ENCODE measurements at places on chromosomes 12 and 14. TPM values are rescaled to one million over a fixed set of nuclear protein-coding genes. Genes with fewer than 3 reads are reported as not detected.

- no peak for DNase-seq
- no peak overlapping the region for H3K4me3 ChIP-seq
- no peaks in the 10 kb centered on the region for H3K4me1 ChIP-seq
- H3K36me3 ChIP-seq, result no peaks in the 10 kb centered on the region
Observed at GRCh38 chr12:28626504-28626903, 436.2 kb downstream of the CCDC91 start.

The VDR gene
- 24.3 TPM for total RNA-seq

The SLC10A1 gene
- total RNA-seq, result not detected

GRCh38 chr12:976644-977043 is 14.4 kb upstream of the ERC1 start:
- no peaks in the 10 kb centered on the region for H3K4me1 ChIP-seq
- no peak overlapping the region for H3K4me3 ChIP-seq
- H3K27ac ChIP-seq, result no peak overlapping the region
- no peak for DNase-seq
- H3K27me3 ChIP-seq, result no peaks in the 10 kb centered on the region
- H3K36me3 ChIP-seq, result no peaks in the 10 kb centered on the region

DNA sequence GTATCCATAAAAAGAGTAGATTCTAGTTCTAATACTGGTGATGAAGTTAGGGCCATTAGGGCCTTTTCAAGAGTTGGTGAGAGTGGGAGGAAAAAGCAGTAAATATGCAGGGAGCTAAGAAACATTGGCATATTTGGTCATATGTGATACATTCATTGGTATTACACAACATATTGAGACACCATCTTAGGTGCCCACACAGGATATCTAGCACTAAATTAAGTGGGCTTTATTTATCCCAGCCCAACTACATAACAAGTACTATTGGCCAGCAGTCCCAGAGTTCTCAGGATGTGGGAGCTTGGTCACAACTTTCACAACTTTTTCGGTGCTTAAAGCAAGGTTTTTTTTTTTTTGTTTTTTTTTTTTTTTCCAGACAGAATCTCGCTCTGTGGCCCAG is 2.0 kb upstream of the ING4 start:
- H3K27ac ChIP-seq, result no peak overlapping the region
- no peak for DNase-seq
- peaks cover 12% of the 10 kb centered on the region for H3K4me1 ChIP-seq
- H3K4me3 ChIP-seq, result no peak overlapping the region
- H3K36me3 ChIP-seq, result peaks cover 40% of the 10 kb centered on the region
- no peaks in the 10 kb centered on the region for H3K27me3 ChIP-seq

DNA sequence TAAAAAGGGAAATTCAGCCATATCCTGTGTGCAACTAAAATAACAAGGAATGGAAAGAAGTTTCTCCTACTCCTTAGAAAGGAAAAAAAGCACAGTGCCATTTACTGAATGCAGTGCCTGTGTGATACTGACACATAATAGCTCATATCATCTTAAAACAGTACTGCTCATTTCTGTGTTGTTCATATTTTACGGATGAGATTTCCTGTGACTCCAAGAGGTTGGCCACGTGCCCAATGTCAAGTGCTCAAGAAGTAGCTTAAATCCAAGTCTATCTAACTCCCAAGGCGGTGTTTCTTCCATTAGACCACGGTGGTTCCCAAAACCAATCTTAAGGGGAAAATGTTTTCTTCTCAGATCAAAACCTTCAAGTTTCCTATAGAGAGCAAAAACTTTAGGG is 20.0 kb downstream of the MAP3K9 start:
- no peak overlapping the region for H3K4me3 ChIP-seq
- no peak overlapping the region for H3K27ac ChIP-seq
- no peaks in the 10 kb centered on the region for H3K27me3 ChIP-seq
- no peaks in the 10 kb centered on the region for H3K36me3 ChIP-seq
- no peaks in the 10 kb centered on the region for H3K4me1 ChIP-seq

The PRICKLE1 gene
- total RNA-seq, result 18.8 TPM

The MAP1LC3B2 gene
- 1.9 TPM for total RNA-seq

The CDCA3 gene
- total RNA-seq, result 2.9 TPM

The SYNDIG1L gene
- 1.6 TPM for total RNA-seq

- H3K27ac ChIP-seq, result no peak overlapping the region
- H3K4me3 ChIP-seq, result no peak overlapping the region
- no peaks in the 10 kb centered on the region for H3K36me3 ChIP-seq
- DNase-seq, result no peak
- peaks cover 22% of the 10 kb centered on the region for H3K27me3 ChIP-seq
Observed at GRCh38 chr14:92926931-92927330, 4.0 kb downstream of the CHGA start.

The PPP1R3E gene
- 16.9 TPM for total RNA-seq

- DNase-seq, result no peak
- no peak overlapping the region for H3K4me3 ChIP-seq
- H3K27me3 ChIP-seq, result peaks cover 46% of the 10 kb centered on the region
- H3K4me1 ChIP-seq, result no peaks in the 10 kb centered on the region
Observed at GRCh38 chr12:53766881-53767280, 15.1 kb upstream of the CISTR start.

GRCh38 chr12:43501703-43502102 is 50.3 kb downstream of the ADAMTS20 start:
- H3K4me1 ChIP-seq, result no peaks in the 10 kb centered on the region
- no peak overlapping the region for H3K27ac ChIP-seq
- H3K27me3 ChIP-seq, result no peaks in the 10 kb centered on the region
- no peak for DNase-seq
- H3K4me3 ChIP-seq, result no peak overlapping the region
- H3K36me3 ChIP-seq, result no peaks in the 10 kb centered on the region

Data from lower lobe of right lung (tissue), 2 donors.